ENCODE measurements at places on chromosomes 1 and 21. TPM values are rescaled to one million over a fixed set of nuclear protein-coding genes. Genes with fewer than 3 reads are reported as not detected.

GRCh38 chr21:26447932-26448475, 125.1 kb downstream of the CYYR1 start:
- DNase-seq, result no peak

GRCh38 chr1:157487504-157487903, 64.8 kb downstream of the FCRL5 start:
- DNase-seq, result no peak

GRCh38 chr1:178552856-178553255, 39.9 kb downstream of the TEX35 start:
- no peak for DNase-seq

- no peak for DNase-seq
Measured at GRCh38 chr1:19312782-19313635, 883 bp downstream of the SLC66A1 start.

DNA sequence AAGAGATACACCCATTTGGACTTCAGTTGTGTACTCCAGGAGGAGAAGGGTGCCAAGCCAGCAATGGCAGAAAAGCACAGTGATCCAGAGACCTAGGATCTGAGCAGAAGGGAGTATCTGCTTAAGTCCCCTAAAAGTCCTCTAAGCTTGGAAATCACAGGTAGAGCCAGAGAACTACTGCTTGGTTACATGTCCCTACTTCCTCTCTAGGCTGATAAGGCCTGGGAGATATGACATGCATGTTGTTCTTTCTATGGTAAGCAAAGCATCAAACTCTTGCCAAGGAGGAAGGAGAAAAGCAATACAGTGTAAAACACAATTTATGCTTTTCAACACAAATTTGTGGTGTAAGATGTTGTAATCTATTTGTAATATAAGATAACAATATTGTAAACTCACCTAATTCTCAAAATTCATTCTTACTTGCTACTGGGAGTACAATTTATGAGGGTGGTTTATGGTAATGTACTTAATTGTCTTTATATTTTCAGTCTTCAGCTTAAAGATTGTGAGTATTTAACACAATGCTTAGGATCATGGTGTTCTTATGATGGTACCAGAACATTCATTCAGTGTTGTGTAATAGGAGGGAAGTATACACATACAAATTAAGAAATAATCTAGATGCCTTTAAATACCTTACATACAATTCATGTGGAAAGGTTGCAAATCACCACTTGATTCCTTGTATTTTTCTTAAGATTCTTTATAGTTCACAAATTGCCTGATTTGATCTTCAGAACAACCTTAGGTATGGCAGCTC, 49.1 kb upstream of the GNG12 start:
- no peak for DNase-seq

DNA sequence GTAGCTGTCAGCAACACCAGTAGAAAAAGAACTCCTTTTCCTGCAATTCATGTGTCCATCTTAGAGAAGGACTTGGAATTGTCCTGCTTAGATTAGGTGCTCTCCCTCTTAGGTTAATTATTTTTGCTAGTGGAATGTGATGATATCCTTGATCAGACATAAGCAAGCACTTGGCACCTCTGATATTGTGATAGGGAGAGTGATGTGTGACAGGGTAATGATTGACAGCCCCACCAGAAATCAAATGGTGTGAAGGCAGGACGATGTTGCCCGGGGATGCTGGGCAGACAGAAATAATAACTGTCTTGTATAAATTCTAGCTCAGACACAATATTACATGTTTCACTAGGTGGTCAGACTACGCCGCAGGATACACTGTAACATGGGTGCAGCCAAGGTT, 4.4 kb downstream of the TYW3 start:
- no peak for DNase-seq

- no peak for DNase-seq
Measured at GRCh38 chr1:30325085-30325935, 398.1 kb downstream of the MATN1 start.

DNA sequence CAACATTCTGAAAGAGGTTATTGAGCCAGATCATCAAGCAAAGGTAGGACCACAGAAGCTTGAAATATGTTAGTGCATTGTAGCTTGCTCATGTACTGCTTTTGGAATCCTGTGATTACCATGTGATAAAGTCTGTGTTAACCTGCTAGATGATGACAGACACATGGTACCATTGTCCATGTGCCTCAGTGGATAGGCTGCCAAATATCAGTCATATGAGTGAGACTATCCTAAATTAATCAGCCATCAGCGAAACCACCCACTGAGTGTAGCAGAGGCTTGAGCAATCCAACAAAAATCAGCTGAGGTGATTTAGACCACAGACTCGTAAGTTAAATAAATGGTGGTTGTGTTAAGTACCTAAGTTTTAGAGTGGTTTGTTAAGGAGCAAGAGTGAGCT, 32.7 kb upstream of the CRB1 start:
- no peak for DNase-seq

DNA sequence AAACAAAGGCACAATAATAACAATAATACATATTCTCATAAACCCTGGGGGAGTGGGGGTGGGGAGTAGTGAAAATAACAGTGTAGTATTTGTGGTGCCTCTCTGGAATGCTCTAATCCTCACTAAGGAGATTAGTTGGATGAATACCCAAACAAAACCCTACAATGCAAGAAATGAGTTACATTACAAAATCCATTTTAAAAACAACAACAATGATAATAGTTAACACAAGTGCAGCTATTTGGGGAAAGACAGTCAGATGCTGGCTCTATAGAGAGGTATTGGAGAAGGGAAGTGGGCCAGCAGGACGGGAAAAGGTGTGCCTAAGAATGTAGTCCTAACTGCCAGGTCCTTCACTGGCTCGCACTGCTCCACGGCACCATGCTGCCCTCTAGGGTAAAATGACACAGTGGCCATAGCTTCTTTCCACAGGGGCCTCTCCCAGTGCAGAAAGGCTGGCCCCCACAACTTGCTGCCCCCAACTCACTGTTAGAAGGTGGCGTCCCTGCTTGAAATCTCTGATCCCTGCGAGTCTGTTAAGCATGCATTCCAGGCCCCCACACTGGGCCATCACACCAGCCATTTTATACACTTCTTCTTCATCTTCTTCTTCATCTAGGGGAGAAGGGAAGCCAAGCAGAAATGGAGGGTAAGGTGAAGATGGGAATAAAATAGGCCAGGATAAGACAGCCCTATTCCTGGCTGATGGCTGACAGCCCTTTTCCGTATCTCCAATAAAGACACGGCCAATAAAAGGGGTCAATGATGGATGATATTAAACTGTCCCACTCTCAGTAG, 113.8 kb downstream of the UBR4 start:
- DNase-seq, result no peak

GRCh38 chr21:35134309-35134708, 85.2 kb upstream of the RUNX1 start:
- no peak for DNase-seq

DNA sequence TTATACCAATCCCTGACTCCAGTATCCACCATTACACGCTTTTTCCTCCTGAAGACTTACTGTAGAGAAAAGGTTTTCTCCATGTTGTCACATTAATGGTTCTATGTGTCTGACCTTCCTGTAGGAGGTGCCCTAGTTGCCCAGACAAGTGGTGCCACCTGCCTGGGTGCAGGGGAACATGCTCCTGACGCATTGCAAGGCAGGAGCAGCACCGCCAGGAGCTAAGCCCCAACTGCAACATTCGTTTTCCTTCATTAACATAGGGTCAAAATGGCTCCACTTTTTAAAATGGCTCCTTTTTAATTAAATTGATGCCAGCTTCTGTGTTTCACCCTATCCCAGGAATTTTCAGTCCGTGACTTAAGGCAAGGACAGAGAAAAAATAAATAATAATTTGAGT, 220.1 kb upstream of the SAMSN1 start:
- no peak for DNase-seq

GRCh38 chr1:201585093-201585483, 46.2 kb downstream of the NAV1 start:
- DNase-seq, result no peak

DNA sequence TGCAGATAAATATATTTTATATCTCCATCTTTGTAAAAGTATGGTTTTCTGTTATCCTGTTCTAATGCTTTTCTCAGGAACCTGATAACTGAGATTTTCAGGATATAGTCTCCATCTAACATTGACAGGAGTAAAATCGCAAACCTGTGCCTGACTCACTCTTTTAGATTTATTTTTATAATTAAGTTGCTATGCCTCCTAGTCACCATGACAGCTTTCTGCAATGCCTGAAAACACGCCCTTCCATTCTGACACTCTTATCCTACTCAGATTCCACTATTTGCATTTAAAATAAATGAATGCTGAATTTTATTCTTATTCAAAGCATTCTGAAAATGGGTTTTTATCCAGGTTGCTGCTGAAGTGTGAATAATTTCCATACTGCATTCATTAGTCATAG, 62.8 kb downstream of the RGS21 start:
- no peak for DNase-seq

GRCh38 chr1:165887877-165888551, 60.6 kb downstream of the UCK2 start:
- DNase-seq, result no peak

DNA sequence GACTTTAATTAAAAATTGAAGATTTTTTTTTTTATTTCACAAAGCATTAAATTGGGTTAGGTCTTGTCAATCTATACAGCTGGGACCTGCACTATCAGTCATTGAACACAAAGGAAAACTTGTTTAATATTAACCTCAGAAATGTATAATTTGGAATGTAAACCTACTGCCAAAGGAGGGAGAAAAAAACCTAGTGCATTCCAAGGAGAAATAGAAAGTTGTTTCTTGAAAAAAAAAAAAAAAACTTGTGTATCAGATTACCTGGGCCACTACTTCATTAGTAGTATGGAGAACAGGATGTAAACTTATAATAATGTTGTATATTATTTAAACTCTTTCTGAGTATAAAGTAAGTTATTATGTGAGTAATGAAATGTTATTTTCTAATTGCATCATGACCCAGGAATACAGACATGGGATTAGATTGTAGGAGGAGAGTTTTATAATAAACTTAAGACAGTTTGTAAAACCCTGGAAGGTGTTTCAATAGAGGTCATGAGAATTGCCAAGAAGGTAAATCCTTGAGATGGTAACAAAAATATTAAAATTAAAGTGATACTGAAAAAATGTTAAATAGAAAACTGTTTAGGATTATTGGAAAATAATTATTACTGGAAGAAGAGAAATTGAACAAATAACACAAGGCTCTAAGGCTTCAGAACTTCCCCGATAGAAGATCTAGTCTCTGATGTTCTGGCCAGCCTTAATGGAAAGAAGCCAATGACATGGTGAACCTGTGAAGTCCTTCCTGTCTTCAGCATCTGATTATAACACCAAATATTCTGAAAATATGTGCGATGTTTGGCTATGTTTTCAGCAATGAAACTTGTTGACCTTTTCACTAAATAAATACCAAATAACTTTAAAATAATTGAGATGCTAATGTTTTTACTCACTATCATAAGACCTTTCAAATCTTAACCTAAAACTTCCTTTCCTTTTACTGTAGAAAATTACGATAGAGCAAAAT, 412.8 kb upstream of the LYPLAL1 start:
- DNase-seq, result no peak

The CYYR1 gene
- 11.4 TPM for total RNA-seq

The PLA2G4A gene
- 36.8 TPM for total RNA-seq

The ATP1A2 gene
- total RNA-seq, result 13.2 TPM

The KRTAP20-1 gene
- not detected for total RNA-seq

The FNDC7 gene
- not detected for total RNA-seq

The CFHR5 gene
- total RNA-seq, result not detected

All from urinary bladder (tissue), 4 donors.